ENCODE measurements at places on chromosomes 7 and 10.

DNA sequence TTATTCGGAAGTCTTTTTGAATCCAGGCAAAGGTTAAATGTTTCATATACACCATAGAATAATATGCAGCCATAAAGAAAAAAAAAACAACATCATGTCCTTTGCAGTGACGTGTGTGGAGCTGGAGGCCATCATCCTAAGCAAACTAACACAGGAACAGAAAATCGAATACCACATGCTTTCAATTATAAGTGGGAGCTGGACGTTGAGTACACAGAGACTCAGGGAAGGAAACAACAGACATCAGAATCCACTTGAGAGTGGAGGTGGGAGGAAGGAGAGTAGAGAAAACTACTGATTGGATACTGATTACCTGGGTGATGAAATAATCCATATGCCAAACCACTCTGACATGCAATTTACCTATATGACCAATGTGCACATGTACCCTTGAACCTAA, 293.4 kb downstream of the KLF6 start:
- DNase-seq: no peak

DNA sequence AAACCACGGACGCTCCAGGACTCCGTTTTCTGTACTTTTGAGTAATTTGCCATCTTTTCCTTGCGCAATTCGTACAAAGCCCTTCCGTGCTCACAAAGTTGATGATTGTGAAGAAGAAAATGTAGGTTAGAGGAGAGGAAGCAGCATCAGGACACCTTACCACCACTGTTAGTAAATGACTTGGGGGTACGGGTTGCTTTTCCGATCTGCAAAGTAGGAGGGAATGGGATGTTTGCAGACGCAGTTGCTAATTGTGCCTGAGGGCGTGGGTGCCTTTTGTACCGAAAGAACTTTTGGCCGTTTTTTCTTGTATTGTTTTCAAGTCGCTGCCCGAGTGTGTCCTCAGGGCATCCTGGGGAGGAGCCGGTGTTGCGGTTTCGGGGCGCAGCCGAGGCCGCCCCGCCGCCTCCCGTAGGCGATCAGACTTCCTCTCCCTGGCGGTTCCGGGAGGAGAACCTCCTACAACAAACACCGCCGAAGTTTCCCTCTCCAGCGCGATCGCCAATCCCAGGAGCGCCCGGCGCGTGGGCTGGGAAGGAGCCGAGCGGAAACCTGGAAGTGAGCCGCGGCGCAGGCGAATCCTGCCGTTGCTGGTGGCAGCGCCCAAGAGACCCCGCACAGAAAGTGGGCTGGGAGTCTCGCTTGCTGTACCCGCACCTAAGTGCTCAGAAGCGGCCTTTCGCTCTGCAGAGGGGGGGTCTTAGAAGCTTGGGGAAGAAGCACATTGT, 1.0 kb downstream of the PRR15 start:
- no peak for DNase-seq

DNA sequence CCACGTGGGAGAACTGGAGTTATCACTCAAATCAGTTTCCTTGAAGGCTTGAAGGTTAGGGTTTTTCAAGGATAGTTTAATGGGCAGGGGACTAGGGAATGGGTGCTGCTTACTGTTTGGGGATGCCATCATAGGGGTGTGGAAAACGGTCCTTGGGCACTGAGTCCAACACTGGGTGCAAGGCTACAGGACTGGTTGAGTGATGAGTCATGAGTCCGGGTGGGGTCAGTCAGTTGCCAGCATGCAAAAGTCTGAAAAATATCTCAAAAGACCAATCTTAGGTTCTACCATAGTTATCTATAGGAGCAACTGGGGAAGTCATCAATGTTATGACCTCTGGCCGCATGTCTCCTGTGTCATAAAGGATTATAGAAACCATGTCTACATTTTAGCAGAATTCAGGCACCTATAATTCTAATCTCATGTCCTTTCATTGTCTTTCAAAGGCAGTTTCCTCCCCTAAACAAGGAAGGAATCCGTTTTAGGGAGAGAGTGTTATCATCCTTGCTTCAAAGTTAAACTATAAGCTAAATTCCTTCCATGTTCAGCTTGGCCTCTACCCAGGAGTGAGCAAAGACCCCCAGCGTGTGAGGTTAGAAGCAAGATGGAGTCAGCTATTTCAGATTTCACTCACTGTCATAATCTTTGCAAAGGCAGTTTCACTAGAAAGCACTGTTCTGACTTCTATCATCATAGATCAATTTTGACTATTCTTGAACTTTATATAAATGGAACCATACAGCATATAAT, 94.5 kb downstream of the COL26A1 start:
- no peak for DNase-seq

- no peak for DNase-seq
Measured at GRCh38 chr7:86863452-86863851, 196.0 kb downstream of the ELAPOR2 start.

- DNase-seq: no peak
Measured at GRCh38 chr7:42560866-42561265, 323.9 kb upstream of the GLI3 start.

GRCh38 chr10:78729366-78729765, 339.4 kb upstream of the ZMIZ1 start:
- no peak for DNase-seq

GRCh38 chr7:158702944-158703343, 1.7 kb downstream of the NCAPG2 start:
- DNase-seq: no peak

- no peak for DNase-seq
Measured at GRCh38 chr7:81626008-81626407, 143.8 kb downstream of the HGF start.

DNA sequence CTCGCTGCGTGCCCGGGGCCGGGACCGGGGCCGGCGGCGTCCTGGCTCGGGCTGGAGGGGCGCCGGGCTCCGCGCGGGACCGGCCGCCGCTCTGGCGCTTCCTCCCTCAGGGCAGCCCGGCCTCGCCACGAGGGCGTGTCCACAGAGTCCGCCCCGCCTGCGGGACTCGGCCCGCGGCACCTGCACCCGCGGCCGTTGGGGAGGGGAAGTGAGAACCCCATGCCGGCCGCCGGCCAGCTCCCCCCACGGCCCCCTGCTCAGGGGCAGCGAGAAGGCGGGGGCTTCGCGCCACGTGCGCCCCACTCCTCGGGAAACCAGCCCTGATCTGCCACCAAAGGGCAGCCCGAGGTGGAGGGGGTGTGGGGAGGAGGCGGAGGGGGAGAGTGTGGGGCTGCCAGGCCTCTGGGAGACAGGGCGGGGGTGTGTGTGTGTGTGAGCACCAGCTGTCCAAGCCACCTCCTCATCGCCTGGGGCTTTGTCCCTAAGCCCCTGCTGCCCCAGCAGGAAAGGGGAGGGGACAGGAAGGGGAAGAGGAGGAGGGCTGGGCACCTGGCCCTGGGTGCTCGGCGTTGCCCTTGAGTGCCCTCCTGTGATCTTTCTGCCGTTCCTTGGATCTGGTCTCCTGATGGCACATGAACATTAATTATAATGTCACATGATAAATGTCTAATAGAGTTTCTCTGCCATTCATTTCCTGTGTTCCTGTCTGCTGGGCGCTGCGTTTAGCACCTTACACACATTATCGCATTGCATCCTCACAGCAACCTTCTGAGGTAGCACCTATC, at the start of gene PIK3AP1:
Gene PIK3AP1 (minus strand): TSS at position 93 of the 785 bp plus-strand sequence. CDS start 120 bp downstream, outside the sequence.
- peak; percentile 30 for DNase-seq

GRCh38 chr10:126204320-126204719, 184.0 kb downstream of the ADAM12 start:
- DNase-seq: no peak

DNA sequence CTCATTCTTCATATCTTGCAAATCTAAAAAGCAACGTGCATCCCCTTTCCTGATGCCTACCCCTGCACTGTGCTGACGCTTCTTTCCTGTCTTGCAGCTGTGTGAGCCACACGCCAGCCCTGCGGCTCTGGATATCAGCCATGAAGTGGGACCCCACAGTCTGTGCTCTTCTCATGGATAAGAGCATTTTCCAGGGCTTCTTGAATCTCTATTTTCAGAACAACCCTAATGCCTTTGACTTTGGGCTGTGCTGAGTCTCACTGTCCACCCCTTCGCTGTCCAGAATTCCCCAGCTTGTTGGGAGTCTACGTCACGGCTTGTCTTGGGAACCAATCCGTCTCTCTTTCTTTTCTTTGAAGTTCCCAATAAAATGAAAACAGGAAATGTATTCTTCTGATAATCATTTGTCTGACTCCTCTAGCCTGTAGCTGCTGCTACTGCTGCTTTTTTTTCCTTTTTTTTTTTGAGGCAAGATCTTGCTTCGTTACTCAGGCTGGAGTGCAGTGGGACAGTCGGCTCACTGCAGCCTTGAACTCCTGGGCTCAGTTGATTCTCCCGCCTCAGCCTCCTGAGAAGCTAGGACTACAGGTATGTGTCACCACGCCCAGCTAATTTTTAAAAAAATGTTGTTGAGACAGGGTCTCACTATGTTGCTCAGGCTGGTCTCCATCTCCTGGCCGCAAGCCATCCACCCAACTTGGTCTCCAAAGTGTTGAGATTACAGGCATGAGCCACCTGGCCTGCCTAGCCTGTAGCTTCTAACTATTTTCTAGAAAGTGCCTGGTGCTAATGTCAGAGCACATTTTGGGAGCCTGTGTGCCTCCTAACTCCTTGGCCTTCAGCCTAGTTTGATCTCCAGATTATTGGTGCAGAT, 30.3 kb downstream of the GSTO2 start:
- DNase-seq: no peak

DNA sequence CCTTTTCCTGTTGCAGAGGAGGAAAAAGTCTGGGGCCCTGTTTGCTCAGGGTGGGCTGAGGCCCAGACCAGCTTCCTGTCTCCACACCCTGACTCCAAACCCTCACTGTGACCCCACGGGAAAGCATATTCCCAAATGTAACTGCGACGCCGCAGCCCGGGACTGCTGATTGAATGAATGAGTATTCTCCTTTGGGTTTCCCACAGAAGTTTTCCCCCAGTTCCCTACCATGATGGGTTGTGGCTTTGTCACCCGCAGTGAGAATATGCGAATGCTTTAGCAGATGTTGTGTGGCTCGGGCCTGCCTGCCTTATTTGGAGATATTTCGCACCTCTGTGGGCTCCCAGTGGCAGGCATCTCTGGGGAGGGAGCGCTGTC, 50.6 kb downstream of the MGMT start:
- DNase-seq: no peak

DNA sequence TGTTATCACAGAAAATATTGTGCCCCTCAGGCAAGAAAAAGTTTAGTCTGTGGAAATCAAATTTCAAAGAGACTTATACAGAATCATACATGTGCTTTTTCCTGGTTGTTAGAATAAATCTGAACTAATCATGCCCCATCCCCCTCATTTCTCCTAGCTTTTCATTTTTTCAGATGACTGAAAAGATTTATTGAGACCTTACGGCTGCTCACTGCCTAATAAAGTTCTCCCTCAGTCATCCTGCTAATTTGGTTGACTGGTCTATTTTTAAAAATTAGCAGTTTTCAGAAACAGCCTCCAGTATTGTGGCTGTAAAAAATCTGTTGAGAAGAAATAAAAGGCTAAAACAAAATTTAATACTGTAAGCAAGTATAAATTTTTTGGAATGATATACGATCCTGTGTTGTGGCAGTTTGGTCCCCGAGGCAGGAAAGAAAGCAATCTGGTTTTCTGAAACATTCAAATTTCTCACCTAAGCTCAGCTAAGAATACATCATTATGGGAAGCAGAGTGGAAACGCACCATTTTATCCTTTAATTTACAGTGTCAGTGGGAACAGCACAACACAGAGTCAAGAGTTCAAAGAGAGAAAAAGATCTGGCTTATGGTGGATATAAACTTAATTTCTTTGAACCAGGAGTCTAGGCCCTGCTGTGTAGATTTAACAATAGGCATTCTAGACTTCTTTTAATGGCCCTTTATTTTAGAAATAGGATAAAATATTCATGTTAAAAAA, 144.4 kb downstream of the KCND2 start:
- no peak for DNase-seq

DNA sequence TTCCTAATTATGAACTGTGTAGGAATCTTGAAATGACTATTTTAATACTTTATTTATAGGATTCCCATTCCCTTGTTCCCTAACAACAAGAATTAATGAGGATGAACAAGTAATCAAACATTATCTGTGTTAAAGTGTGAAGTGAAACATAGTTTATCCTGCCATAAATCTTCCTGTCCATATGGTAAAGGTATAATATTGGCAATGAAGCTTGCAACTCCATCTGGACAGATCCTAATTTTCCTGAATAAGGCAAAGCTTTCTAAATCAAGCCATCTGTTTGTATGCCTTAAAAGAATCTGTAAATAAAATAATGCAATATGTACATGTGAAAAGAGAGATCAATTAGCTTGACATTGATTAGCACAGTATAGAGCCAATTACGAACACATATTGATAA, 529.0 kb downstream of the ANKRD7 start:
- no peak for DNase-seq

GRCh38 chr10:77236700-77237099, 400.9 kb downstream of the KCNMA1 start:
- no peak for DNase-seq

GRCh38 chr10:43795093-43795492, 146.4 kb upstream of the ZNF32 start:
- no peak for DNase-seq

GRCh38 chr10:38050212-38050611, 39.7 kb downstream of the ZNF33A start:
- no peak for DNase-seq

- DNase-seq: no peak
Measured at GRCh38 chr10:127195571-127196281, 665 bp downstream of the INSYN2A start.

GRCh38 chr7:43650457-43651052, 67.6 kb downstream of the STK17A start:
- no peak for DNase-seq

- DNase-seq: no peak
Measured at GRCh38 chr10:117364110-117364960, 10.9 kb downstream of the PDZD8 start.

- no peak for DNase-seq
Measured at GRCh38 chr7:22174574-22174953, 182.4 kb downstream of the RAPGEF5 start.

GRCh38 chr10:86969421-86970041, 1.2 kb downstream of the ADIRF start:
- DNase-seq: no peak

DNA sequence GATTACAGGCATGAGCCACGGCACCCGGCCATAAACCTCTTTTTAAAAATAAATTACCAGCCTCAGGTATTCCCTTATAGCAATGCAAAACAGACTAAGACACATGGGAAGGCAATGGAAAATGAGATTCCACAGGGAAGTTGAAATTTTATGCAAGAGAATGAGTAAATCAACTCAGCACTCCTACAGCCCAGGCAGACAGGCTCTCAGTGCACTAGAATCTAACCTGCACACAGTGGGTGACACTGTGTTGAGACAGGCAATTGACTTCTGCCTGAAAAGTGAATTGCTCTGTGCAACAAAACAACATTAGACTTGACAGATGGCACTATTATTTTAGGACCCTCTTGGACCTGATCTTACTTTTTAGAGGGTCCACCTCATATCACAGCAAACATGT, 20.1 kb upstream of the PLEKHA1 start:
- no peak for DNase-seq

GRCh38 chr7:115724400-115725056, 306.0 kb downstream of the TFEC start:
- no peak for DNase-seq

Data from activated CD4-positive, alpha-beta T cell treated with anti-CD3 and anti-CD28 coated beads, Interleukin-2, amount 50 U/mL, for 16 hours (primary cell).